ENCODE measurements at places on chromosomes 4 and X.

DNA sequence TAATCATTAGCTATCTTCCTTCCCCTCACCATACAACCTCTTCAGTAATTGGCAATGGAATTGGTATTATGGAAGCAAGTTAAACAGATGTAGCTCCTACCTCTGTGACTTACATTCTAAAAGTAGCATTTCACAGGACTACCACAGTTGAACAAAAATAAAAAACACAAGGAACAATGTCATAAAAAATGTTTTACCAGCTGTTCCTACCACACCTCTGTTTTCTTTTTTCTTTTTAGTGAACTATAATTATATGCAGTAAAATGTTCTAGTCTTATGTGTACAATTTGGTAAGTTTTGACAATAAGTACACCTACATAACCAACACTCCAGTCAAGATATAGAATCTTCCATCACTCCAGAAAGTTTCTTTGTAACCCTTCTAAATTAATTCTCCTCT, 54.1 kb upstream of the GEMIN8 start:
- no peak for DNase-seq

DNA sequence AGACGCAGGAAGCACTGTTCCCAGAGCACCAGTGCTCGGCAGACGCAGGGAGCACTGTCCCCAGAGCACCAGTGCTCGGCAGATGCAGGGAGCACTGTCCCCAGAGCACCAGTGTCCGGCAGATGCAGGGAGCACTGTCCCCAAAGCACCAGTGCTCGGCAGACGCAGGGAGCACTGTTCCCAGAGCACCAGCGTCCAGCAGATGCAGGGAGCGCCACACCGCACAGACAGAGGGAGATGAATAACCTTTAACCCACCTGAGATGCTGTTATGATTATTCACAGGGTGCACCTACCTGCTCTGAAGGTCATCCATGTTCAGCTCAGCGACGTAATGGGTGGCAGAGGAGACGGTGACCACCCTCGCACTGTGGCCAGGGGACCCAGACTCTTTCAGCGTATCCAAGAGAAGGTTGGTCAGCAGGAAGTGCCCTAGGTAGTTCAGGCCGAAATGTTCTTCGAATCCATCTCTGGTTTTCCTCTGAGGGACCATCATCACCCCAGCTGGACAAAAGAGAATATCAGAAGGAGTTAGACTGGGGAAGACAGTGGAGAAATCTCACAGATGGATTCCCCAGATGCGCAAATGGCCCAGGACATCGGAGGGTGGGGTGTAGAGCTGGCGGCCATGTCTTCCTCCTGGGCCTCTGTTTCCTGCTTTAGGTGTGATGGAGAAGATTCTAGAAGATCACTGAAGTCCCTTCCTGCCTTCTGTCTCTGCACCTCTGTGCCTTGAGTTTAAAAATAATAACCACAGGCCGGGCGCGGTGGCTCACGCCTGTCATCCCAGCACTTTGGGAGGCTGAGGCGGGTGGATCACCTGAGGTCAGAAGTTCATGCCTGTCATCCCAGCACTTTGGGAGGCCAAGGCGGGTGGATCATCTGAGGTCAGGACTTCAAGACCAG, 234.1 kb downstream of the DHRSX start:
- no peak for DNase-seq

DNA sequence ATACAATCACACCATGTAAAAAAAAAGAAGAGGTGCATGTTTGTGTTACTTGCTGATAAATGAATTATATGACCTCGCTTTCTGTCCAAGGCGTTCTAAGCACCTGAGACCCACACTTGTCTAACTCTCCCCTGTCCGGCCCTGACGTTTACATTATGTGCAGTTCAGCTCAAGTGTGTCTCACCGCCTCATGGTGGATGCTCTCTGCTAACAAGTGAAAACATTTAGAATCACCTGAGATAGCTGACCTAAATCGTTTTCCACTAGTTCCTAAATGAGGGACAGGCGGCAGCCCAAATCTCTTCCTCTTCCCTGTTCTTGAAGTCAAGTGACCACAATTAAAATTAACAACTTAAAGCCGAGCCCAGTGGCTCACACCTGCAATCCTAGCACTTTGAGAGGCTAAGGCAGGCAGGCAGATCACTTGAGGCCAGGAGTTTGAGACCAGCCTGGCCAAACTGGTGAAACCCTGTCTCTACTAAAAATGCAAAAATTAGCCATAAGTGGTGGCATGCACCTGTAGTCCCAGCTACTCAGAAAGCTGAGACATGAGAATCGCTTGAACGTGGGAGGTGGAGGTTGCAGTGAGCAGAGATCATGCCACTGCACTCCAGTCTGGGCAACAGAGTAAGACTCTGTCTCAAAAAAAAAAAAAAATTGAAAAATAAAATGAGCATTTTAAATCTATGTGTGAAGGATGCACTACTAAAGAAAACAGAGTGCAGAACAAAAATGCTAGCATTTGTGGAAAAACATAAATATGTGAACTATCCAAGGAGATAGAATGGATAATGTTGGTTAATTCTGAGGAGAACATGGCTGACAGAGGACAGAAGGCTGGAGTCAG, 3.9 kb upstream of the TIFA start:
- DNase-seq, result no peak

DNA sequence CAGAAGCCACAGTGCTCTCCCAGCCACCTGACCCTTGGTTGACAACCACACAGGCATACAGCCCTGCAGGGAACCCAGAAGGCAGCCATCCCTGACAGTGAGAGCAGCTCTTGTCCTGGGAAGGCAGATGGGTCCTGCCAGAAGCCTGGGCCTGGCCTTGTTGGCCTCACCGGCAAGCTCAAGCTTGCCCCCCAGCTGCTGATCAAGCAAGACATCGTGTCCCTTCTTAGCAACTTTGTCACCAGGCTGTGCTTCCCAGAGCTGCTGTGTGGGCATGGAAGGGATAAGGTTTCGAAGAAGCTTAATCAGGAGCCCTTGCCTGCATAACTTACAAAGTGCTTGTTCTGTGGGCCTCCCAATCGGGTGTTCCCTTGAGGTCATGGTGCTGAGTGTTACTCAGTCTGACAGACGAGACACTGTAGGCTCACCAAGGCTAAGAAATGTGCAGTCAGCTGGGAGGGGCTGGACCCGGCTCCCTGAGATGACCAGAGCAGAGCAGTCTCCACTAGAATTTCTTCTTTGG, 6.8 kb upstream of the ABLIM2 start:
- no peak for DNase-seq

DNA sequence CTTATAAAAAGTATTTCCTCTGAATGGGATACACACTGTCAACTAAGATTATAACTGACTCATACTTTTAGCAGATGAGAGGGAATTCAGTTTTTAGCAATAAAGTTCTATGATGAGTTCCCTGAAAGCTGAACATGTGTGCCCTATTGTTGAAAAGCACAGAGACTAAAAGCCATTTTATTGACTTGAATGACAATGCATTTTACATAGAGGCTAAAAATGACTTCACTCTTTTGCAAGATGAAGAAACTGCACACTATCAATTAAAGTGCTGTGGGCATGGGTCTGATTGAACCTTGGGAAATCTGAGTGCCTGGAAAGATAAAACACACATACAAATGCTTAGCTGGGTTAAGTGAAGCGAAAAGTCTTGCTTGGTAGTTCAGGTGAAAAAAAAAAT, 633.4 kb downstream of the PDHA2 start:
- DNase-seq, result no peak

DNA sequence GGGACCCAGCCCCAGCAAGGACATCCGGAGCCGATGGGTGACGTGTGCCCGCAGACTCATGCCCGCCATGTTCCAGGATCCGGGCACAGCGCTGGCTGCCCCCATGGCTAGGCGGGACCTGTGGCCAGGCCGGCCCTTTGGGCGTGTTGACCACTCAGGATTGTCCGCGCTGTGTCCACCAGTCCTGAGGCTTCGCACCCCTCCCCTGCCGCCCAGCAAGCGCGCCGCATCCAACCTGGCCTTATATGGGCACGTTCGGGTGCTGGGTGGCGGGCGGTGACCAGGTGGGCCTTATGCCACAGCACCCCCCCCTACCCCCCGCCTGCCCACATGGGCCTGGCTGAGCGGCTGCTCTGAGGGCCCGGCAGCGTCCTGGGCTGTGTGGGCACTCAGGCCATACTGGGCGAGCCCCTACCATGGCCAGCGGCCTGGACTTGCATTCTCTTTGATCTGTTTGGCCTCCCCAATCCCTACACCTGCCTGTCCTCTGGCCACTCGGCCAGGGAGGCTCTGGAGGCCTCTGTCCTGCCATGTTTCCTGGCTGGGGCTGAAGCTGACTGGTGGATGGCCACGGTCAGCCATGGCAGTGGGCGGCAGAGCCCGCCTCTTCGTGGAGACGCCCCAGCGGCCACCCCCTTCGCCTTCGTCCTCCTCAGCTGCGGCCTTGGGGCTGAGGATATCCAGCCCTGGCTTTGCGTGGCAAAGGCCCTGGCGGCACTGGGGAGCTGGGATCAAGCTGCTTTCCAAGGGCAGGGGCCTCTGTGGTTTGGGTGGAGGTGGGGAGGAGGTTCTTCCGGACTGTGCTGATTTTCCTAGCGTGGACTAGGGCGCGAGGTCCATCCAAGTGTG, 2.0 kb downstream of the FGFRL1 start:
- DNase-seq, result no peak

- DNase-seq, result no peak
Observed at GRCh38 chr4:9999956-10000561, 21.2 kb downstream of the SLC2A9 start.

GRCh38 chr4:88759895-88760290, 62.3 kb upstream of the NAP1L5 start:
- DNase-seq, result no peak

DNA sequence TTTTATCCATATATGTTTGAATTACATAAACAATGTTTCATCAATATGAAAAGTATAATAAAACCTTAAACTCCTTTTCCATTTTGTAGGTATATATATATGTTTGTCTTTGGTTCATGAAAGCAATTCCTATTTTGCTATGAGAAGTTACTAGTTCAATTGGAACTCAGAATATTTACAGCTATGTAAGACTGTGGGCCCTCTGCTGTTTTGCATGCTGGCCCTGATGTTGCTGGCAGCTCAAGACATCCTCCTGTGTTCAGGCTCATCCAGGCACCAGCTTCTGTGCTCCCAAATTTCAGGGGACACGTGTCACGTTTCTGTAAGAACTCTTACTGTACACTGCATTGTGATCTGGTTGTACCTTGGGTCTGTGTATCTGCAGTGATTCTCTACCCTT, 38.7 kb upstream of the OTUD4 start:
- DNase-seq, result no peak

GRCh38 chr4:54937501-54937900, 187.9 kb downstream of the KDR start:
- no peak for DNase-seq

GRCh38 chr4:12633053-12633651, 851.0 kb downstream of the RAB28 start:
- DNase-seq, result no peak

- DNase-seq, result no peak
Observed at GRCh38 chr4:184979461-184980124, 38.7 kb upstream of the HELT start.

DNA sequence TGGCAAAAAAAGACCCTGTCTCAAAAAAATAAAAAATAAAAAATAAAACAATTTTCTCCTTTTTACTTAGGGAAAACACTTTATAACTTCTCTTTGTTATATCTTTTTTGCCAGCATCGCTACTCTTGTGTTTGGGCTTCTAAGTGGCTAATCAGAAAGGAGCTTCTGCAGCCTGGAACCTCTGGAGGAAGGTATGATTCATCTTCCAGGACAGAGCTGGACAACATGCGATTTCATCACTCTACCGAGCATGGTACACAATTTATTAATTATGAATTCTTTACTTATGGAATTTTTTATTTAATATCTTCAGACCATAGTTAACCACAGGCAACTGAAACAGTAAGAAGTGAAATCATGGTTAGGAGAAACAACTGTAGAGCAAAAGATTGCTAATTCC, 1254.3 kb upstream of the AGA start:
- DNase-seq, result no peak

GRCh38 chr4:58962424-58962823, 1852.2 kb upstream of the IGFBP7 start:
- DNase-seq, result no peak

GRCh38 chr4:86857341-86858052, 8.3 kb upstream of the SLC10A6 start:
- DNase-seq, result no peak

GRCh38 chr4:173247321-173247720, 78.7 kb downstream of the GALNT7 start:
- no peak for DNase-seq

DNA sequence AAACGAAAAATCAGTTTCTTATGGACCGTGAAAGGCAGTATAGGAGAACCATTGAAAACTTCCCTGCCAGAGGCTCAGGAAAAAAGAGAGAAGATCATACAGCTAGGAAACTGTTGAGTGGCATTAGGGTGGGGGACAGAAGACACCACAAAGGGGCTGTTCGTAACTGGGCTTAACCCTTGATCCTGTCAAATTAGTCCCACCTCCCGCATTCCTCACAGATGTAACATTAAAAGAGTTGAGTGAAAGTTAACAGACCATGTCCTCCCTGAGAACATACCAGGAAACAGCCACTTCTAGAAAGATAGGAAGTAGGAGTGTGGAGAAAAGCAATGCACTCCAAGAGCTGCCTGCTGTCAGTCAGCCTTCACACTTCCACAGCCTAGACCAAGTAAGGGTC, 8.7 kb downstream of the SHROOM4 start:
- DNase-seq, result no peak

DNA sequence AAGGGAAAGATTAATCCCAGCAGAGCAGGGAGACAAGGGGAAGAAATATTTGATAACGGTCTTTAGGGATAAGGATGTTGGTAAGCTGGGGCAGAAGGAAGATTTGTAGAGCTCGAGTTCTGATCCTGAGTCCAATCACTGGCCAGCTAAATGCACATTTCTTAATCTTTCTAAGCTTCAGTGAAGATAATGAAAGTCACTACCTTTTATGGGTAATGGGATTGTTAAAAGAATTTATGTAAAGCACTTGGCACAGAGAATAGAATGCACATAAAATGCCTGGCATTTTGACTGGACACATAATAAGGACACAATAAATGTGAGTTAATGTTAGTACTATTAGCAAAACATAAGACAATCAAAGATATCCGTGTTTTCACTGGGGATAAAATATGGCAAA, 43.3 kb downstream of the NCAPG start:
- no peak for DNase-seq

Measured in SW 1271 (cell line).